Cortex of kidney (tissue), 1 donor: ENCODE measurements at places on chromosomes 6 and 20.

GRCh38 chr20:14832630-14833029, 495.2 kb upstream of the FLRT3 start:
- no peak for DNase-seq

GRCh38 chr6:42251911-42252637, 34.4 kb upstream of the MRPS10 start:
- DNase-seq = no peak

DNA sequence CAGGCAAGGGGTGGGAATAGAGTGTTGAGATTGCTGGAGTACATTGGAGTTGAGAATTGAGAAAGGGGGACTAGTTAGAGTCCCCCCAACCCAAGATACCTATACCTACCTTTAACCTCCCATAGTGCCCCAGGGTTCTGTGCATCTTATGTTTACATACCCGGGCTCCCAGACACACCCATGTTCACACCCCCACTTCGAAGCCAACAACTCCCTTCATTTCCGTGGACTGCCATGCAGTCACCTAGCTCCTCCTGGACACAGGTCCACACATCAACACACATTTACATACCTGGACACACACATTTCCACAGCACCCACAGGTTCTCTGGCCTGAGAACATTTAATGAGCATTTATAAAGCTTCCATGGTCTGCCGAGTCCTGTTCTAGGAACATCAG, 5.1 kb downstream of the TMEM63B start:
- DNase-seq = no peak

GRCh38 chr20:57320358-57320757, 9.2 kb upstream of the SPO11 start:
- DNase-seq = no peak

DNA sequence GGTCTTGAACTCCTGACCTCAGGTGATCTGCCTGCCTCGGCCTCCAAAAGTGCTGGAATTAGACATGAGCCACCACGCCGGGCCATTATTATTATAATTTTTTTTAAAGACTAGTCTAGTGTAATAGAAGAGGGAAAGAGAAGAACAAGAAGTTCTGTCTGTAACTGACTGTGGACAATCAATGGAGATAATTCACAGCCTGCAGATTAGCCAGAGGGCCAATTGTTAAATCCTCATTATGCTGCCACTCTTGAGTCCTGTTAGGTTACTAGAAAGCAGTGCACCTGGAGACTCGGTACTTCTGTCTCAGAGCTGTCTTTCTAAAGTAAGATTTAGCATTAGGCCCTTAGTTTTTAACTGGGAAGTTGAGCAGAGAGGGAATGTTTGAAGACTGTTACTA, 37.5 kb downstream of the CARMIL1 start:
- no peak for DNase-seq

GRCh38 chr6:113786168-113786567, 71.0 kb upstream of the MARCKS start:
- DNase-seq = no peak

- no peak for DNase-seq
These were observed 22.5 kb upstream of the C6orf58 start for GRCh38 chr6:127554435-127555006.

DNA sequence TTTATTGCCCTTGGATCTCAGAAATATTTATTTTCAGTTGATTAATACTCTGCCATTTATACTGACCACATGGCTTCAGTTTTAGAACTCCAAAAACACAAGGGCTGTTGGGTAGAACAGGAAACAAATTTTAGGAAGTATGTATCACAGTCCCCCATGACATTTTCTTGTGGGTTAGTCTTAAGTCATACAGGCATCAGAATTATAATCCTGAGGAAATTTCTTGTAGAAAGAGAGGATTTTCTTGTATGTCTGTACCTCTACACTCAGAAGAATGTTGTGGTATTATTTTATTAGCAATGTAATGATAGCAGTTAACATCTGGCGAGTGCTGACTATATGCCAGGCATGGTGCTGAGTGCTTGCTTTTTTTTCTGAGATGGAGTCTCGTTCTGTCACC, 302.9 kb downstream of the CLIC5 start:
- no peak for DNase-seq

- DNase-seq = no peak
These were observed 15.5 kb downstream of the COL9A3 start for GRCh38 chr20:62832212-62832922.

- DNase-seq = no peak
These were observed 575.9 kb upstream of the NOX3 start for GRCh38 chr6:156031516-156031915.

DNA sequence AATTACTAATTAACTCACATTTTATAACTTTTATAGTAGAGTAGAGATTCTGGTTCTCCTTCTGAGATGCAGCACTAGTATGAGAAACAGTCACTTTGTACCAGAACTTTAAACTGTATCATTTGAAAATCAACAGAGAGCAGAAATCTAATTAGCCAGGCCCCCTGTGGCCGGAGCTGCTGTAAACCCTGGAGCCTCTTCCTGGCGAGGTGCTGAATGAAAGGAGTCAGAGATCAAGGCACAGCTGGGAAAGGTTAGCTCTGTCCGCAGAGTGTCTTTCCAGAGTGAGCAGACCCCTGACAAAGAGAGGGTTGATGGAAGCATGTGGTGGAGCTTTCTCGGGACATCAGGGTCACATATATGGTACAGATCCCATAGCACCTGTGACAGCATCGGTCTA, 703.8 kb downstream of the RFPL4B start:
- DNase-seq = no peak
